ENCODE measurements at places on chromosomes 12 and 14. TPM values are rescaled to one million over a fixed set of nuclear protein-coding genes. Genes with fewer than 3 reads are reported as not detected.

The ORAI1 gene
- total RNA-seq, result 7.7 TPM

The SCNN1A gene
- 0.85 TPM for total RNA-seq

The KMT2D gene
- total RNA-seq, result 40.6 TPM

The CLEC6A gene
- total RNA-seq, result not detected

The WDHD1 gene
- 5.2 TPM for total RNA-seq

The GALNT8 gene
- not detected for total RNA-seq

The GDF3 gene
- not detected for total RNA-seq

The ZDHHC17 gene
- 60.2 TPM for total RNA-seq

The TOMM20L gene
- total RNA-seq, result not detected

The SLC25A21 gene
- under 0.01 TPM for total RNA-seq

The NANOG gene
- total RNA-seq, result not detected

The ALX1 gene
- total RNA-seq, result not detected

The CIROP gene
- not detected for total RNA-seq

The IFI27L2 gene
- total RNA-seq, result 63.4 TPM
